ENCODE measurements at places on chromosomes 4 and X.

- no peak for DNase-seq
- no peak overlapping the region for H3K4me3 ChIP-seq
- no peak overlapping the region for H3K27ac ChIP-seq
- peaks cover 10% of the 10 kb centered on the region for H3K36me3 ChIP-seq
- H3K4me1 ChIP-seq = peaks cover 40% of the 10 kb centered on the region
- no peaks in the 10 kb centered on the region for H3K27me3 ChIP-seq
Observed at GRCh38 chr4:88526221-88526815, 2.7 kb upstream of the PYURF start.

- H3K4me3 ChIP-seq = no peak overlapping the region
- H3K4me1 ChIP-seq = no peaks in the 10 kb centered on the region
- no peaks in the 10 kb centered on the region for H3K36me3 ChIP-seq
Observed at GRCh38 chrX:116321711-116322110, 114.7 kb upstream of the SLC6A14 start.

DNA sequence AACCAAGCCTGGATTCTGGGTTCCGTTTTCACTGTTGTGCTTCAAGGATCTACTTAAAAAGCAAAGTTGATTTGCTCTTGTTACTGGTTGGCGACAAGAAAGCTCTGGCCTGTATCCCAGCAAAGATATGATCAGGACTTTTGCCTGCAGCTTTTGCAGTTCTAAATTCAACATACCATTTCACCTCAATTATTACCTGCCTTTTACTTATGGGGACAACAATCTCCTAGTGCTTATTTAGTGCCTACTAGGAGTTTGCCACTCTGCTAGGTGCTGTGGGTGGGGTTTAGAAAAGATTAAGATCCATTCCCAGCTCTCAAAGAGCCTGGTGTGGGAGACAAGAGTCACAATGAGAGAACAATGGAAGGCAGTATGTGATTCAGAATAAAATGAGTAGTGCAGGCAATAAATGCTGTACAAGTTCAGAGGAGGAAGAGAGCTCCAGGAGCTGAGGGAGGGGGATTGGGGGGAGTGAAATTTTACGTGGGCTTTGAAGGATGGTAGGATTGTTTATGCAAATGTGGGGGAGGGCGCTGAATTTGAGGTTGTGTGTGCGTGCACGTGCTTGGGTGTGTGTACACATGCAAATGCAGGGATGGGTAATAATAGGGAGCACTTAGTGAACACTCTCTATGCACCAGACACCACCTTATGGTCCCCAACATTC, 5.0 kb upstream of the TMEM164 start:
- no peaks in the 10 kb centered on the region for H3K27me3 ChIP-seq
- H3K36me3 ChIP-seq = no peaks in the 10 kb centered on the region
- DNase-seq = no peak
- H3K27ac ChIP-seq = no peak overlapping the region

DNA sequence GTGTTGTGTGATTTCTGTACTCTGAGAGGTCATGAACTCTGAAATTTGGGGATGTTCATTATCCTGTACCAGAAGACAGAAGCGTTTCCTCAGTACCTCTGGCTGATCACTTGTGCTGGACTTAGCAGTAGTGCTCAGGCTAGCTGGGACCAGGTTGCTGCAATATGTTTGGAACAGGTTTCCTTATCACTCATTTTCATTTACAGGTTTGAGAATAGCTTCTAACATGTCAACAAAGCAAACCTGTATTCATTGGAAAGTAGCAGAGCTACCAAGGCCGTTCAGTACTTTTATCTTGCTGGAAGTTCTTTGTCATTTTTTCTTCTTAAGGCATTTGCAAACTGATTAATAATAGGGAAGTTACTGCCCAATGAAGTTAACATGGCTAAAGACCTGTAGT, 242.9 kb upstream of the ANKRD50 start:
- H3K27me3 ChIP-seq = no peaks in the 10 kb centered on the region
- no peak overlapping the region for H3K27ac ChIP-seq
- no peaks in the 10 kb centered on the region for H3K4me1 ChIP-seq
- no peaks in the 10 kb centered on the region for H3K36me3 ChIP-seq
- DNase-seq = no peak

- H3K4me1 ChIP-seq = no peaks in the 10 kb centered on the region
- H3K4me3 ChIP-seq = no peak overlapping the region
- peak; percentile 8 for DNase-seq
- H3K27me3 ChIP-seq = no peaks in the 10 kb centered on the region
Observed at GRCh38 chrX:108001218-108001814, 19.1 kb upstream of the TEX13B start.

GRCh38 chrX:65999563-66000148, 40.2 kb downstream of the VSIG4 start:
- H3K27ac ChIP-seq = 0 out of 2 replicates have a peak overlapping the region, but pooled peaks have one; percentile 44
- H3K4me1 ChIP-seq = peaks cover 54% of the 10 kb centered on the region
- H3K36me3 ChIP-seq = no peaks in the 10 kb centered on the region
- DNase-seq = no peak
- H3K4me3 ChIP-seq = no peak overlapping the region

DNA sequence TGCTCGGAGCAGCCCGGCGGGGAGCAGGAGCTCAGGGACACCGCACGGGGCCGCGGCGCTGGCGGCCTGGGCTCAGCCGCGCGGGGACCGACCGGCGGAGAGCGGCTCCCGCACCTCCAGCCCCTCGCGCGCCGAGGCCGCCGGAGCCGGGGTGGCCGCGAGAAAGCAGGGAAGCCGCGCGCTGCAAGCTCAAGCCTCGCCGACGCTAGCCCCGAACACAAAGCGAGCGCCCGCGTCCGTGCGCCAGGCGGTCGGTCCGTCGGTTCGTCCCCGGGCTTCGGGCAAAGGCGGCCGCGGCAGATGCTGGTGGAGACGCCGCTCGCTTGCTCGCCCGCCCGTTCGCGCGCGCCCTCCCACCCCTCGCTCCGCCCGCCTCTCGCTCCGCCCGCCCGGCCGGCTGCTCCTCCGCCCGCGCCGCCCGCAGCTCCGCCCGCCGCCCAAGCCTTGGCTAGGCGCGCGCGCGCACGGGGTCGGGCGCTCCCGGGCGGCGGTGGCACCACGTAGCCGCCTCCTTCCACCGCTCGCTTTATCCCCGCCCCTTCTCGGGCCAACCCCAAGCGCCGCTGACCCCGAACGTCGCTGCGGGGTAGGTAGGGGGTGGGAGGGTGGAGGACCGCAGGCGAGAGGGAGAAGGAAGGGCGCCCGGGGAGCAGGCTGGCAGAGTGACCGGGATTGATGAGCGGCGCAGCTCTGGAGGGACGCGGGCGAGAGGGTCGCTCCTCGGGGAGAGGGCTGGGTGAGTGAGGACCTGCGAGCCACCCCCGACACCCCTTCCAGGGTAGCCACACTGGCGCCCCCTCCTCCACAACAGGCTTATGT, at the start of gene TSPAN5:
TSPAN5 (minus strand) TSS at position 325 of the 819 bp plus-strand sequence.
- no peaks in the 10 kb centered on the region for H3K36me3 ChIP-seq
- no peak within 1 kb of the TSS for H3K27ac ChIP-seq
- H3K4me3 ChIP-seq = no peak within 1 kb of the TSS
- no peak for DNase-seq
- no peaks in the 10 kb centered on the region for H3K4me1 ChIP-seq
- no peaks in the 10 kb centered on the region for H3K27me3 ChIP-seq

DNA sequence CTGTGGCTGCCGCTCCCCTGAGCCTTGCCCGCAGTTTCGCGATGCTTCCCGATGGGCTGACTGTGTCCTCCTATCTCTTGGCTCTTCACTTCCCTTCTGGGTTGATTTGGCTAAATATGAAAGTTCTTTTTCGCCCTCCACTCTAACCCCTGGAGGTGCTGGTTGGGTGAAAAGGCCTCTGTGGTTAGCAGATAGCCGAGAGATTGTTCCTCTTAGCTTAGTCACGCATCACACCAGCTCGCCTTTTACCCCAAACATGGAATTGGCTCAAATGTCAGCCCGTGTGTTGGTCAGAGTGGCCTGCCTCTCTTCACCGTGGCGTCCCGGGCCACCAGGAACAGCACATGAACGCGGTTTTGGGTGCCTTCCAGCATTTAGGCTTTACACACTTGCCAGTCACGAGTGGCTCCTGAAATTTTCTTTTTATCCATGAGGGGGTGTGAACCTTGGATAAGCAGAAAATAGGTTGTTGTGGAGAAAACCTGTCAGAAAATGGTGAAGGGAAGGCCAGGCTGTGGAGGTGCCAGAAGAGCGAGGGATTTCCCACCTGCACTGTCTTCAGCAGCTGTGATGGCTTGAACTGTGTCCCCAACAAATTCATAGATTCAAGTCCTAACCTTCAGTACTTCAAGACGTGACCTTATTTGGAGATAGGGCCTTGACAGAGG, 8.9 kb downstream of the CLCN4 start:
- no peak overlapping the region for H3K4me3 ChIP-seq
- no peak for DNase-seq
- H3K27me3 ChIP-seq = no peaks in the 10 kb centered on the region
- no peaks in the 10 kb centered on the region for H3K36me3 ChIP-seq

GRCh38 chrX:130330706-130331105, 9.0 kb upstream of the SLC25A14 start:
- H3K27ac ChIP-seq = no peak overlapping the region
- H3K27me3 ChIP-seq = peaks cover 4% of the 10 kb centered on the region
- peaks cover 3% of the 10 kb centered on the region for H3K4me1 ChIP-seq
- DNase-seq = peak; percentile 55
- H3K36me3 ChIP-seq = no peaks in the 10 kb centered on the region

- DNase-seq = no peak
- no peak overlapping the region for H3K4me3 ChIP-seq
- no peaks in the 10 kb centered on the region for H3K4me1 ChIP-seq
- H3K27me3 ChIP-seq = peaks cover 4% of the 10 kb centered on the region
- no peak overlapping the region for H3K27ac ChIP-seq
- H3K36me3 ChIP-seq = no peaks in the 10 kb centered on the region
Observed at GRCh38 chr4:68385267-68385666, 35.4 kb upstream of the YTHDC1 start.

DNA sequence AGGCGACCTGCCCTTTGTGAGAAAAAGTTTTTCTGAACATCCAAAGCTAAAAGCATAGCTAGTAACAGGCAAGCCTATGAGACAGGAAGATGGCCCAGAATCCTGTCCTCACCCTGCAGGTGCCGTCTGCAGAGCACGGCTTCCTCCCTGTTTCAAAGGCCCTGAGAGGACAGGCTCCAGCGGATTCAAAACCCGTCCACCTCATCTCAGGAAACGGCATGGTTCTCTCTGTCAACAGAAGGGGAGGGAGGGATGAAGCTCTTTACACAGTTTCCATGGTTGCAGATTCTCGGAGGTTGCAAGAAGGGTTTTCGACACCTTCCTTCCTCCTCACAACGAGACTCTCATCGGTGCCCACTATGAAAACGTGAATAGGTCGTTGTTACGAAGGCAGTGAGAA, 8.3 kb downstream of the PPP2R3B start:
- no peak overlapping the region for H3K27ac ChIP-seq
- H3K4me3 ChIP-seq = no peak overlapping the region
- peaks cover 14% of the 10 kb centered on the region for H3K4me1 ChIP-seq
- DNase-seq = no peak
- no peaks in the 10 kb centered on the region for H3K27me3 ChIP-seq

DNA sequence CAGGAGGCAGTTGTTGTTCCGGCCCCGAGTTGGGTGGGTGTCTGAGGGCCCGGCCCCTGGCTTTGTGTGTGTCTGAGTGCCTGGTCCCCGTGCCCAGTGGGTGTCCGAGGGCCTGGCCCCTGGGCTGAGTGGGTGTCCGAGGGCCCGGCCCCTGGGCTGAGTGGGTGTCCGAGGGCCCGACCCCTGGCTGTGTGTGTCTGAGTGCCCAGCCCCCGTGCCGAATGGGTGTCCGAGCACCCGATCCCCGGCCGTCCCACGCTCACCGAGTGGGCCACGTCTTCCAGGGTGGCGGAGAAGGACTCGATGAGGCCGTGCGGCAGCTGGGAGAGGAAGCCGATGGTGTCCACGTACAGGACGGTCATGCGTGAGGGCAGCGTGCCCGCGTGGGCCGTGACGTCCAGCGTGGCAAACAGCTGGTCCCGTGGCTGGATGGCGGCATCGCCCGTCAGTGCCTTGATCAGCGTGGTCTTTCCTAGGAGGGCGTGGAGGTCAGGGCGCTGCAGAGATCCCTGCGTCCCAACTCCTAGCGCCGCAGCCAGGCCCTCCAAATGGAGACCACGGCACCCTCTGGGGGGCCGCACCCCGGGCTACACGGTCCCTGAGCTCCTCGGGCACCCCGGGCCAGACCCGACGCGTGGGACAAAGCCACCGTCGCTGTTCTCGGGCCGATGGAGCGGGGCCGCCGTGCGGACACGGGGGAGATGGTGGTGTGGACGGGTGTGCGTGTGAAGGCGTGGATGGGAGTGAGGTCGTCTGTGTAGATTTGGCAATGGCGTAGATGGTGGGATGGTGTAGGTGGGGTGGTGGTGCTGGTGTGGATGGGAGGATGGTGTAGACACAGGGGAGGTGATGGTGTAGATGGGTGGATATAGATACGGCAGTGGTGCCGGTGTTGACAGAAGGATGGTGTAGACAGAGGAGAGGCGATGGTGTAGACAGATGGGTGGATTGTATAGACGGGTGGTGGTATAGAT, 7.2 kb downstream of the GTPBP6 start:
- DNase-seq = no peak
- H3K4me1 ChIP-seq = peaks cover 5% of the 10 kb centered on the region
- no peaks in the 10 kb centered on the region for H3K27me3 ChIP-seq

DNA sequence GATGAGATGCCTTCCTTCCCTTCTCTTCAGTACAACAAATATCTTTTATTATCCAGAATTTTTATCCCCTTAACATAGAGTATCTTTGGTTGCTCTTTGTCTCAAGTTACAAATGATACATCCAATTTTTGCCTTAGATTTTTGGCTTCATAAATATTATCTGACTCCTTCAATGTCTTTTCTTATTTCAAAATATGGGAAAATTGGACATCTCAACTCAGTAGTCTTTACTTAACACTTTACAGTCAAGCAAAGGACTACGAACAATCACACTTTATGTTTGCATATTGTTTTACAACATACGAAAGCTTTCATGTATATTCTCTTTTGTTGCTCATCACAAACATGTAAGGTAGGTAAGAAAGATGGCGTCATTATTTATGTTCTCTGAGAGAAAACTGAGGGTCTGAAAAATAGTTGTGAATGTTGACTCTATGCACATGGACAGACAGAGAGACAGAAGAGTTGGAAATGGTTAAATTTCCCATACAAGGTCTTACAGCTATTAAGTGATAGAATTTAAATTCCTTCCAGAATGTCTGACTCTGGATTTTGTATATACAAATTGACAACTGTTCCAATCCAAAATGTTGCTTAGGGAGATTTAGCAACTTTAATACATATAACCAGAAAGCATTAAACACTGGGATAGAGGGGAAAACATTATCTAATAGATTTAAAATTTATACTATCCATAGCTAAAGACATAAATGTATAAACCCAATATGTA, 29.4 kb downstream of the DCHS2 start:
- no peak overlapping the region for H3K4me3 ChIP-seq
- DNase-seq = no peak
- no peaks in the 10 kb centered on the region for H3K4me1 ChIP-seq
- H3K27ac ChIP-seq = no peak overlapping the region
- H3K27me3 ChIP-seq = peaks cover 10% of the 10 kb centered on the region

DNA sequence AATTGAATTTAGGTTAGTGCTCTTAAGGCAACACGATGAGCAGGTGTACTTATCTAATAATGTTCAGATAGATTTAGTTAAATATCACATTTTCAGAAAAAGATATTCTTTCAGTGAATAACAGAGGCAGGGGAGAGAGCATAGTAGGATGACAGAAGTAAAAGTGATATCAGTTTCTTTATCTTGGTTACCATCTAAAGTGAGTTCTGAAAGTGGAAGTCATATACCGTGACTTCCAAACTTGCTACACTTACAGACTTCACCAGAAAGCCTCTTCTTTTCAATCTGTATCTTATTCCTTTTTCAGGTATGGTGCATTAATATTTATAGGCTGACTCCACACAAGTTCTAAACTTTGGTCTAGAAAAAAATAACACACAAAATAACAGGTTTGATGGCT, 124.9 kb downstream of the POU4F2 start:
- H3K4me1 ChIP-seq = no peaks in the 10 kb centered on the region
- no peak overlapping the region for H3K4me3 ChIP-seq
- H3K27me3 ChIP-seq = no peaks in the 10 kb centered on the region
- no peak overlapping the region for H3K27ac ChIP-seq
